ENCODE measurements at places on chromosomes 6 and 20. TPM values are rescaled to one million over a fixed set of nuclear protein-coding genes. Genes with fewer than 3 reads are reported as not detected.

The EPPIN gene
- total RNA-seq = not detected

The NT5E gene
- total RNA-seq = 31.2 TPM

- no peak for DNase-seq
These were observed 124.8 kb upstream of the SLC2A12 start for GRCh38 chr6:134177236-134177635.

The CRISP3 gene
- total RNA-seq = 7.4 TPM

GRCh38 chr6:22631091-22631490, 61.7 kb downstream of the HDGFL1 start:
- DNase-seq = no peak

DNA sequence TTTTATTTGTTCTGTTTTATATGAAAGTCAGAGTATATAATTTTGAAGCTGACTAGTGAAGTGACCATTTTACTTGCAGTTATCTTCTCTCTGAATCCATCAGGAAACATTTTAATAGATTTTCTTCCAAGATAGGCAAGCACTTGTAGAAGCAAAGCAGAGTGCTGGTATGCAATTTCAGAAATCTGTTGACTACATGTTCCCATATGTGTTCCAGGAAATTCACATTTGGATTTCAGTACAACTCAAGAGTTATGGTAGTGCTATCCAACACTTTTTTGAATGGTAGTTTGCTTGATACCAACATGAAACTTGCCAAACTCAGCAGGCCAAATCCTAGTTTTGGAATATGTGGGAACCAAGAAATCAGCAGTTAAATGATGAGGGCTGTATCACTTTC, 94.0 kb downstream of the CENPW start:
- DNase-seq = no peak

- no peak for DNase-seq
These were observed 7.6 kb upstream of the DEFB129 start for GRCh38 chr20:219290-220115.

- DNase-seq = no peak
These were observed 71.2 kb downstream of the CBLN4 start for GRCh38 chr20:55934146-55934545.

DNA sequence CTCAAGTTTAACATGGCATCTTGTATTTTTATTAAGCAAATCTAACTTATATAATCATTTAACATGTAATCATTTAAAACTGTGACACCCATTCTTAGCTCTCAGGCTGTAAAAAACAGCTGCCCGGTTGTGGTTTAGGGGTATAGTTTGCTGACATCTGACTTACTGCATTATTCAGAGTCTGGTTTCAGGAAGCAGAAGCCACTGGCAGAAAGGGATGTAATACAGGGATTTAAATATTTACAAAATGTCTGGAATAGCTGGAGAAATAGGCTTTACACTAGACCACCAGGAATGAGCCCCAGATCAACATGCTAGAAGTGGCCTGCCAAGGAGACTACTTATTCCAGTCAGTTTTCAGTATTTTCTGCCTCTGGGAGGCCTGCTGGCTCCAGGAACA, 421.1 kb downstream of the CD109 start:
- no peak for DNase-seq

GRCh38 chr6:20182926-20183521, 29.2 kb downstream of the MBOAT1 start:
- no peak for DNase-seq

GRCh38 chr6:53543359-53544216, 1.3 kb downstream of the GCLC start:
- DNase-seq = no peak

DNA sequence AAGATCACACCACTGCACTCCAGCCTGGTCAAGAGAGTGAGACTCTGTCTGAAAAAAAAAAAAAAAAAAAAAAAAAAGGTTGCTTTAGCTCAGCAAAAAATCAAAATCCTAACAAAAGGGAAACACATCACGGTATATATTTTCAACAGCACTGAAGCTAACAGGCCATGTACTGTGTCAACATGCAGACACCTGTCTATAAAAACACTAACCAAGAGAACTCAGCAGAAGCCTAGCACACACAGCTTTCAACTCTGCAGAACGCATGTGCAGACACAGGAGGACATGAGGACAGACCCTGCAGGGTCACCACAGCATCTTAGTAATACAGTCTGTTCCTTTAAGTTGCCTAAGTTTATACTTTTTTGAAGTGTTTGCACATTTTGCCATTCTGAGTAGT, 13.5 kb downstream of the NINL start:
- no peak for DNase-seq

The PRDM13 gene
- not detected for total RNA-seq

The JAG1 gene
- total RNA-seq = 133 TPM

- DNase-seq = no peak
These were observed 177.5 kb downstream of the TMEM242 start for GRCh38 chr6:157145656-157146285.

- DNase-seq = no peak
These were observed 7.4 kb downstream of the ZBTB24 start for GRCh38 chr6:109475625-109476024.

GRCh38 chr6:117417851-117418250, 7.9 kb downstream of the ROS1 start:
- no peak for DNase-seq

The BMP7 gene
- 15.0 TPM for total RNA-seq

The GRM1 gene
- total RNA-seq = 0.10 TPM

- DNase-seq = no peak
These were observed 10.8 kb upstream of the ARMC2 start for GRCh38 chr6:108837236-108837971.

DNA sequence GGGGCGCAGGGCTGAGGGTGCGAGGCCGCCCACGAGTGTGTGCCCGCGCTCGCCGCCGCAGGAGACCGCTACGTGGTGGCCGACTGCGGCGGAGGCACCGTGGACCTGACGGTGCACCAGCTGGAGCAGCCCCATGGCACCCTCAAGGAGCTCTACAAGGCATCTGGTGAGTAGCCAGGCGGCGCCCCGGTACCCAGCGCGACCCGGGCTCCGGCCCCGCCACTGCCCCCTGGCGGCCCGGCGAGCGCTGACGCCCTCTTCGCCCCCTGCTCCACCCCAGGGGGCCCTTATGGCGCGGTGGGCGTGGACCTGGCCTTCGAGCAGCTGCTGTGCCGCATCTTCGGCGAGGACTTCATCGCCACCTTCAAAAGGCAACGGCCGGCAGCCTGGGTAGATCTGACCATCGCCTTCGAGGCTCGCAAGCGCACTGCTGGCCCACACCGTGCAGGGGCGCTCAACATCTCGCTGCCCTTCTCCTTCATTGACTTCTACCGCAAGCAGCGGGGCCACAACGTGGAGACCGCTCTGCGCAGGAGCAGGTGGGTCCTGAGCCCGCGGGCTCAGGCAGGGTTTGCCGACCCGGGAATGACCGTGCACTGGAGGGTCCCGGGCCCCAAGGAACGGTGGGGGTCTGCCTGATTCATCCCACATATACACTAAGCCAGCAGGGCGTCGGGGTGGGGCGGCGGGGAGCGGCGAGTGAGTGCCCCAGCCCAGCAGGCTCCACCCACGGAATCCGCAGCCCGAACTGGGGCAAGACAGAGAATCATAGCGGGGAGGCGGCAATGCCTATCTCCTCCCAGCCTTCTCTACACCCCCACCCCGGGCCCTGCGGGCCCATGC, 17.4 kb downstream of the HSPA12B start:
- DNase-seq = no peak

The NKAIN2 gene
- 0.59 TPM for total RNA-seq

DNA sequence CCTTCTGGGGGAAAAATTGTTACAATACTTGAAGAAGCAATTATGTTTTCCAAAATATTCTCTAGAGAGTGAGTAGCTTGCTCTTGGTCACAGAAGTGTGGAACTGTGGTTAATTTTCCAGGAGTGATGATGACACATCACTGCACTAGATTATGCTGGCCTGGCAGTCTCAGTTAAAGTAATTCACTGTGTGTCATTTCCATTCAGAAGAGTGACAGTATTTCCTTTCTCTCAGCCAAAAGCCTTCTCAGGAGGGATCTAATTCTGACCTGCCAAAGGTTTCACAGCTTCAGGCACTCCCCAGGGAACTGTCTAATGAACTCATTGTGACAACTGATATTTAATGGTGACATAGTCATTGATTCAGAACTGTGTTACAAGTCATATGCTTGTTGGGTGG, 517.5 kb downstream of the TBC1D32 start:
- DNase-seq = no peak

DNA sequence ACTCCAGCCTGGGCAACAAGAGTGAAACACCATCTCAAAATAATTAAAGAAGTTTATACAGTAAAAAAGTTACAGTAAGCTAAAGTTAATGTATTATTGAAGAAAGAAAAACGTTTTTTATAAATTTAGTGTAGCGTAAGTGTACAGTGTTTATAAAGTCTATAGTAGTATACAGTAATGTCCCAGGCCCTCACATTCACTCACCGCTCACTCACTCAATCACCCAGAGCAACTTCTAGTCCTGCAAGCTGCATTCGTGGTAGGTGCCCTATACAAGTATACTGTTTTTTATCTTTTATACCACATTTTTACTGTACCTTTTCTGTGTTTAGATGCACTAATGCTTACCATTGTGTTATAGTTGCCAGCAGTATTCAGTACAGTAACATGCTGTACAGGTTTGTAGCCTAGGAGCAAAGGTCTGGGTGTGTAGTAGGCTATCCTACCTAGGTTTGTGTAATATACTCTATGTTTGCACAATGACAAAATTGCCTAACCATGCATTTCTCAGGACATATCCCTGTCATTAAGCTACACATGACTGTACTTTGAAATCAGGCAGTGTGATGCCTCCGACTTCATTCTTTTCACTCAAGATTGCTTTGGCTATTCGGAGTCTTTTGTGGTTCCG, 16.7 kb downstream of the MGME1 start:
- DNase-seq = no peak

GRCh38 chr6:166586424-166587156, at the start of gene RAMACL:
RAMACL (minus strand) TSS chr6:166586678; CDS start chr6:166586477, 201 bp downstream.
- DNase-seq = no peak

- DNase-seq = no peak
These were observed 90.4 kb upstream of the MCHR2 start for GRCh38 chr6:100084316-100084990.

- DNase-seq = no peak
These were observed 57.9 kb downstream of the MAFB start for GRCh38 chr20:40631119-40631631.

- DNase-seq = no peak
These were observed 32.7 kb upstream of the PDYN start for GRCh38 chr20:2026514-2026913.

GRCh38 chr6:18178960-18179615, 23.9 kb downstream of the KDM1B start:
- DNase-seq = no peak

The ITCH gene
- total RNA-seq = 54.8 TPM

DNA sequence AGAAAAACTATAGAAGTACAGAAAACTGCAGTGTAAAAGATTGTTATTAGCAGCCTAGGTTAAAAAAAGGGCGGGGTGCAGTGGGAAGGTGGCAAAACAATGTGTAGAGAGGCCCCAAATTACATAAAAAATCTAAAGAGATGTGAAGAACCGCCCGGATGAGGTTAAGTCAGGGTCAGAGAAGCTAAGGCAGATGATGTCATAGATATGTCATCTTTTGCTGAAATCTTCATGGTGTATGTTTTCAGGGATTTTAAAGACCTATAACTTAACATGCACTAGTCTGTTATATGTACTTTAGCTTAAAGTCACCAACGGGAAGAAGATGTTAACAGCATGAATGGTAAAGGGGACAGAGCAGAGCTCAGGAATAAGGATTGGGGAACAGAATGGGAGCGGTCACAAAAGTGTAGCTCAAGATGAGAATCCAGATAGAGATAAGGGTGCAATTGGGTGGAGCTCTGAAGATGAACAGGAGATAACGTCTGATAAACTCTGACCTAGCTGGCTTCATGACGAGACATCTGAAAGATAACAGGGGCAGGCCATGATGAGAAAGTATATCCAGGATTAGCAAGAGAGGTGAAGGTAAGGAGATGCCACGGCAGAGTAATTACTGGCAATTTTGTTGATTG, 83.4 kb downstream of the TFAP2A start:
- no peak for DNase-seq

GRCh38 chr20:11714886-11715285, 202.8 kb upstream of the BTBD3 start:
- no peak for DNase-seq

GRCh38 chr6:100160930-100161329, 166.9 kb upstream of the MCHR2 start:
- DNase-seq = no peak

The HEY2 gene
- 2.3 TPM for total RNA-seq

- no peak for DNase-seq
These were observed 89.3 kb downstream of the JPH2 start for GRCh38 chr20:44097521-44098255.

DNA sequence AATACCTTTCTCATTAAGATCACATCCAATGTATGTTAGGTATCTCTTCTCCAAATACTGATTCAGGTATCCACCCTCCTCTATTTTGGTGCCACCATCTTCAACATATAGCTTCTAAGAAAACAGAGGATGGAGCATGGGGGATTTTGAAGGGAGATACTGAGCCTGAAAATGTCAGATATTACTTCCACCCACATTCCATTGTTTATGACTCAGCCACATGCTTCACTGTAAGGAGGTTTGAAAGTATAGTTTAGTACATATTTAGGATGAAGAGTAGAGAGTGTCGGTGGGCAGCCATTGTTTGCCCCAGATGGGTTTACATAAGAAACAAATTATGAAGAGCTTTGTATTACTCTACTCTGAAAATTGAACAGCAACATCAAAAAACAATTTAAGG, 286.7 kb downstream of the TFAP2B start:
- DNase-seq = no peak

The LY6G6C gene
- total RNA-seq = 20.4 TPM

- no peak for DNase-seq
These were observed 83.9 kb downstream of the DLL1 start for GRCh38 chr6:170206851-170207431.

- no peak for DNase-seq
These were observed 150.8 kb upstream of the RNF24 start for GRCh38 chr20:4165984-4166725.

DNA sequence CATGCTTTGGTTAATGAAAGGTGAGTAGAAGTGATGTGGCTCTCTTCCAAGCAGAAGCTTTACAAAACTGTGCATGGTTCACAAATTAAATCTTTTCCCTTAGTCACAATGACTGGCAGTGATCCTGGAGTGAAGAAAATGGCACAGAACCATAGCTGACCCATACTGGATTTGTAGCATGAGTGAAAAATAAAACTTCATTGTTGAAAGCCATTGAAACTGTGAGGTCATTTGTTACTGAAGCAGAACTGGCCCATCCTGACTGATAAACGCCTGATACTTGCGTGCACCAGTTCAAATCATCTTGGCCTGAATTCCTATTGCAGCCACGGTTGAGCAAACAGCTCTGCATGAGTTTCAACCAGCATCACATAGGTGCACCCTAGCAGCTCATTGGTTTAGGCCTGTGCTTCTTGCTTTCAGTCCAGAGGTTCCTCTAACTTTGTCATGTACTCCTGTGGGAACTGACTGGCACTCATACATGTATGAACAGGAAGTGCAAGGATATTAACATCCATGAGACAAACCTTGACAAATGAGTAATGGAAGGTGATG, 40.5 kb downstream of the SAMD5 start:
- DNase-seq = no peak

- no peak for DNase-seq
These were observed 929 bp upstream of the CENPB start for GRCh38 chr20:3787324-3788014.

GRCh38 chr6:134077301-134077700, 24.9 kb upstream of the SLC2A12 start:
- no peak for DNase-seq

Measured in skin of body (tissue), 3 donors.